Cerebellar nuclear complex (tissue), 1 donor: ENCODE measurements at places on chromosomes 6 and 20.

GRCh38 chr20:2022163-2022562, 28.3 kb upstream of the PDYN start:
- no peak for DNase-seq

GRCh38 chr20:63843222-63843621, 12.2 kb upstream of the ZBTB46 start:
- DNase-seq = no peak

DNA sequence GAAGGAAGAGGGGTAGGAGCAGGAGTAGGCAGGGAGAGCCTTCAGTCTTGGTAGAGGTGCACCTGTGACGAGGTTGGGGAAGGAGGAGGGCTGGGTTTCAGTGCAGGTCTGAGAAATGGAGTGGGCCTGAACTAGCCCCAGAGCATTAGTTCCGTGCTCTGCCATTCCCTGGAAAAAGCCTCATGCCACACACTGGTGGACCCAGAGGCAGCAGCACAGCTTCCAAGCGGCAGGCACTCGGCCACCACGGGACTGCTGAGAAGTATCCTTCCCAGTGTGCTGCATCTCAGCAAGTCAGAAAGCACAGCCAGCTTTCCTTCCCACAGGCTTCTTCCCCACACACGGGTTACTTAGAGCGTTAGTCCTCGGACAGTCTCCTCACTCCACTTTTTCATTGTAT, 77.3 kb upstream of the KIF25 start:
- no peak for DNase-seq

DNA sequence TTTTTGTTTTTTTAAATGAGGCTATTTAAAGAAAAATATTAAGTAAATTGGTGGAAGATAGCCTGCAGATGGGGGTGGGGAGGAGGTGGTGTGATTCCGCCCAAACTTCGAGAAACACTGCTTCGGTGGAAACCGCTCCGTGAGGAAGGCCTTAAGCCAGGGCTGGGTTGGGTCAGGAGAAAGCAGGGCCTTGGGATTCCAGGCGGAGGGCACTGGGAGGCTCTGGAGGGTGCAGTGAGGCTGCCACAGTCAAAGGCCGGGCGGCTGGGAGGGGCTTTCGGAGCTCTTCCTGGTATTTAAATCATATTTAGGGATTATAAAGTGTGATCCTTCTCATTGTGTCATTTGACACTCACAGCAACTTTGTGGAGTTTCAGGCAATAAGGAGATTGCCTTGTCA, 22.2 kb upstream of the SCRT2 start:
- DNase-seq = no peak

GRCh38 chr6:11136809-11137208, 25.3 kb upstream of the ERVFRD-1 start:
- no peak for DNase-seq

- DNase-seq = no peak
These were observed 521.7 kb downstream of the EPM2A start for GRCh38 chr6:145213614-145214013.

GRCh38 chr6:27854421-27854820, 57.8 kb downstream of the OR2B2 start:
- no peak for DNase-seq

GRCh38 chr6:94956910-94957309, 620.4 kb upstream of the MANEA start:
- DNase-seq = no peak

GRCh38 chr6:85516168-85516567, 66.3 kb downstream of the NT5E start:
- no peak for DNase-seq

GRCh38 chr6:163371129-163371528, 43.4 kb upstream of the QKI start:
- DNase-seq = no peak

DNA sequence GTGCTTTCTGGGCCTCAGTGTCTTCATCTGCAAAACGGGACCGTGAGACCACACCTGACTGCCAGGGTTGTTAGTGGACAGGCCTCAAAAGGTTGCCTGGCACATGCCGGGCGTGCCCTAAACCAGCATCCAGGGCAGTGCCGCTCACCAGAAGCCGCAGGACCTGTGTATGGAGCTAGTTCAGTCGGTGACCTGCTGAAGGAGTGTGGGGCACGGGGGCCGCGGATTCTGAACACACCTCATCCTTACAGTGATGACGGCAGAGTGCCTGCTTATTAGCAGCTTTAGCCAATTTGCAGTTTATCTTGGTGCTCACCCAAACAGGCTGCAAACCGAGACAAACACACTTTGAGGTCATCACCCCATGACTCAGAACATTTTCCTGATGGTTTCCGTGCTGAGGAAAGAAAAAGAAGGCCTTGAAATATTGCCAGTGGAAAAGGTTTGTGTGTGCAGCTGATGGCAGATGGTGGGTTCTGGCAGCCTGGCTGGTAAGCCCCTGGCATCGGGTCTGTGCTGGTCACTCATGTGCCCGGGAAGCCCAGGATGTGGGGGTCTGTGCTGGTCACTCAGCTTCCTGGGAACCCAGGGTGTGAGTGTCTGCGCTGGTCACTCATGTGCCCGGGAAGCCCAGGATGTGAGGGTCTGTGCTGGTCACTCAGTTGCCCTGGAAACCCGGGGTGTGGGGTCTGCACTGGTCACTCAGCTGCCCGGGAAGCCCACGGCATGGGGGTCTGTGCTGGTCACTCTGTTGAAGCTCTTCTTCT, 153.8 kb downstream of the ERMARD start:
- no peak for DNase-seq

DNA sequence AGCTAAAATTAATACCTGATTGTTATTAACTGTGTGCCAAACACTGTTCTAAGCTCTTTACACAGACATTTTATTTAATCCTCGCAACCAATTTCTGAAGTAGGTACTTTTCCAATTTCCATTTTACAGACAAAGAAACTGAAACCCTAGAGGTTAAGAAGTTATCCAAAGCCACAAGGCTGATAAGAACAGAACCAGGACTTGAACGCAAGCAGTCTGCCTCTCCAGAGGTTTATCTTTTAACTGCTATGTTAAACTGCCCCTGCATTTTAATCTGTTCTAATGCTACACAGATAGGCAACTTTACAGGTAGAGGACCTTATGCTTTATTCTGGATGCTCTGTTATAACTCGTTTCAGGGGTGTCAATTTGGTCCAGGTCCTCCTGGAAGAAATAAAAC, 118.2 kb downstream of the SLC16A10 start:
- no peak for DNase-seq

DNA sequence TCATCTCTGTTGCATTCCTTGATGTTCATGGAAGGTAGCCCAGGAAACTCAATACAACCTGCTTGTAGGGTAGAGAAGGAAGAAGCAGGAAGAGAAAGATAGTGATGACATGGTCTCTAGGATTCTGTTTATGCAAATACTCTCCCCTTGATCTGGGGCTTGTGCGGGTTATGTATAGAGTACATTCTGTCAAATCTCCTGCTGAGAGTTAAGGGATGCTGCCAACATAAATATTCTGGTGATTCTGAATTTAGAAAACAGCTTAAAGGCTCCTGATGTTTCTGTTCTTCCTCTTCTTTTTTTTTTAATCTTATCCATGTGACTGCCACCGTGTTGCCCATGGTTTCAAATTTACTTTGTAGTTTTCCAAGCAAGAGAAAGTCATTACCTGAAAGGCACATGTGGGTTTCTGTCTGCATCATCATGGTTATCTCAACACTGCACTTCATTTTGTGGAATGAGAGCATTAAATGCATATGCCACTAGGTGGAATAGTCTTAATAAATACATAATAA, 150.6 kb downstream of the RPS12 start:
- no peak for DNase-seq

GRCh38 chr6:113855500-113856374, 1.4 kb upstream of the MARCKS start:
- peak; percentile 40 for DNase-seq

GRCh38 chr6:153976921-153977693, 61.9 kb upstream of the OPRM1 start:
- DNase-seq = no peak

DNA sequence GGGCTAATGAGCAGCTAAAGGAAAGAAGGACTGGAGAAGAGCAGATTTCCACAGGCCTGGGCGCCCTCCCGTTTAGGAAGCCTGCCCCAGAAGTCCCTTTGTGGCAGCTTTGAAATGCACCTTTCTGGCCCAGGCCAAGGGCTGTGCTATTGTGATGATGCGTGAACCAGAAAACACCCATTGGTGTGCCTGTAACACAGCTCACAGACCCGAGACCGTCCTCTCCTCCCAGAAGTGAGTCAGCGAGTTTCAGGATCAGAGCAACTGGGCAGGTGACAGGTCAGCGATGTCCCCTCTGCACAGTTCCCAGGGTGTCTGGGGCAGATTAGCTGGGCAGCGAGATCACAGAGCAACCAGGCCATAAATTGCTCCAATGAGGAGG, 71.9 kb upstream of the SULF2 start:
- no peak for DNase-seq

DNA sequence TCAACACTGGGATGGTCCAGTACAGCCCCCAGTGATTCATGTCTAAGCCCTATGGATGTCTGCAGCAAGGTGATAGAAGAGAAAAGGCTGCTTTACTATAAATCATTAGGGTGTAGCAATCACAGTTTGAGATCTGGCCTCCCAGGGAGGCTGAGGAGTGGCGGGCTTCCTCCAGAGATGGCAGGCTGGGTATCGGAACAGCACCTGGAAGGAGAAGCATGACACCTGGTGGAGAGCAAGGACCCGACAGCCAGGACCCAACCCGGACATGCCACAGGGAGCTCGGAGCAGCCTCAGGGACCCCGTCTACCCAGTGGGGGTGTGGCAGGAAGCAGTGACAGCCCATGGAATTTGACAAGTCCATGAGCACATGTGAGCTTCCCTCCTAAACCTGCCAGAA, 114.8 kb upstream of the CD93 start:
- no peak for DNase-seq

- no peak for DNase-seq
These were observed 234.6 kb upstream of the ID4 start for GRCh38 chr6:19602434-19603013.

GRCh38 chr6:50831186-50831585, 12.5 kb downstream of the TFAP2B start:
- no peak for DNase-seq

GRCh38 chr20:63232235-63233060, 3.3 kb upstream of the BIRC7 start:
- no peak for DNase-seq

- no peak for DNase-seq
These were observed 1.9 kb downstream of the TAB2 start for GRCh38 chr6:149319422-149319821.

DNA sequence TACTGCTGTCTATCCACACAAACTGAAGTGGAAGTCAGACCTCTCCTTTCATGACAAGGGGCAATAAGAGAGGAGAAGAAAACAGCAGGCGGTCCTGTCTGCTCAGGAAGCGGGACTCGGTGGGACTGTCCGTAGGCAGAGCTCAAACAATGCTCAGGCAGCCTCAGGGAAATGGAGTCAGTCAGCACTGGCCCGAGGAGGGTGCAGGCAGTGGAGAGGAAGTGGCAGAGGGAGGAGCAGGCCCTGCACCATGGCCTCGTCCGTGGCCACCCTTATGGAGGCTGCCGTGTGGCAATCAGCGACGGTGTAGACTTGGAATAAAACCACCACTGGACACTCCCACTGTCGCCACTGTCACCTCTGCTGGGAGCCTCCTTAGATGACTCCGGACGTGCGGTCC, 19.6 kb downstream of the FOXC1 start:
- DNase-seq = no peak

DNA sequence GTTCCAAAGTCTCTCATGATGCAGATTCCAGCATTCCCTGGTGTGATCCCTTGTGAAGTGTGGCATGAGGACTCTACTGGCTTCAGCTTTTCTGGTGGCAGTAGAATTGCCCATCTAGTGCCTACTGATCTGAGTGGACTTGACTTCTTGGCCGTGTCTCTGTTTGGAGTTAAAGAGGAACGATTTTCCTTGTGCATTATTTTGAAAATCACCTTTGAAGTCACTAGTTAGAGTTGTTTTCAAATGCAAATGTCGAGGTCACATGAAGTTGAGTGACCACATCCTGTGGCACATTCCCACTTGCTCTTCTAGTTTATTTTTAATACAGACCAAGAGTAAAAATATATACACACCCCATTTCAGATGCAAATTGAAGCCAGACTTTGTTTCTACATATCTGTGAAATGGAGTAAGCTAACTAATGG, 270.7 kb upstream of the TAB2 start:
- DNase-seq = no peak

DNA sequence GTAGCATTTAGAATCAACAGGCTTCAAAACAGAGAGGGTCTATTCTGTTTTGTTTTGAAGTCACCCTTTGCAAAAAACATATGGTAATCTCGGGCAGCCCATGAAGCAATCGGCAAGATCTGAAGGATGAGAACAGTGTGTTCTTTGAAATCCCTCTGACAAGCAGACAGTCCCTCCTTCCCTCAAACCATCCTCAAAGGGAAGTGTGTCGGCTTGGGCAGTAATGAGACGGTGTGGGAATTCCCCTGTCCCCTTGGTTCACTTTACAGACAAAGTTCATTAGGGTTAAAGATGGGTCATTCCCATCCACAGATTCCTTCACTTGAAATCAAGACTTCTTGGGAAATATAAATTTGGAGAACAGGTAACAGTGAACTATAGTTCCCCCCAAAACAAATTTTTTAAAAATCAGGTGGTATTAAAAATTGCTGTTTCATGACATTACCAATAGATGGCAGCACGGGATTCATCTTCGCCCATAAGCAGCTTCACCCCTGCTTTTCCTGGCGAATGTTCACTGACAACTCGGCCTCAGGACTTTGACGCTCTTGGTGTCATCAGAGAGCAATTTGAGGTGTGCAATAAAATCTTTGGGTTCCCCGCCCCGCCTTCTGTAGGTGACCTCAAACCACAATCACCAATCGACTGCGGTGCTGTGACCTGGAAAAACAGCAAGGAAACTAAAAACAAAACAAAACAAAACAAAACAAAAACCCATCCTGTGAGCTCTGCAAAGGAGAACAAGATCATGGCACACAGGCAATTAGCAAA, 159.3 kb upstream of the TNFAIP3 start:
- no peak for DNase-seq

DNA sequence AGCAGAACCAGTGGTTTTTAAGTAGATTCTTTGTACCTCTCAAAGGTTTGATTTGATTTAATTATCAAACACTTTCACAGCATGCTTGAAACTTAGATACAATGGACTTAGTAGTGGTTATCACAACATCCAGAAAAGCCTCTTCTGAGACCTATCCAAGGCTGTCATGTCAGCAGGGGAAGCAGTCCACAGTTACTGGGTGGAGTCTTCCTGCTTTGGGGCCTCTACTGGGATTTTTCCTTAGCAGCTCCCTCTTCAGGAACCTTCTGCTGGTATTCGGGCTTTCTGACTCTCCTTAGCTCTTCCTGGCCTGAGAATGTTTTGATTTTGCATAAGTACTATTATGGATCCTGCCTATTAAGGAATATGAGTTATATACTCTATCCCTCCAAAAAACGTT, 36.0 kb downstream of the ARFGEF2 start:
- no peak for DNase-seq

- DNase-seq = no peak
These were observed 48.9 kb downstream of the CNBD2 start for GRCh38 chr20:36017048-36017951.

DNA sequence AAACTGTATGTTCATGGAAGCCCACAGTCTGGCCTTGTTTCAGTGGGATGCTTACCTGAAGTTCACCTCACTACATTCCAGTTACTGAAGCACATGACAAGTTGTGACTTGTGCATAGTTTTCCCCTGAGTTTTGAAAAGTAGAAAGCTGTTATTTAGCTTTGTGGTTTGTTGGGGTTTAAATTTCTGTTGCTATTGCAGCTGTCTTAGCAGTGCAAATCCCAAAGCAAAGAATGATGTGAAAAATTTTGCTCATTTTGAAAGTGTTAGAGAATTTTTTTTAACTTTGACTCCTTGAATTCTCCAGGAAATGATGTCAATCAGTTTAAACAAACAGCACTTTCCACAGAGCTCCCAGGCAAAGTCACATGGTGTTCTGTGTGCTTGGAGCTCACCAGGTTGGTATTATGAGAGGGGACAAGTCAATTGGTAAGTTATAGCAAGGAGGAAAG, 268.4 kb downstream of the ADGRG6 start:
- DNase-seq = no peak
